ENCODE measurements at places on chromosomes 5 and 9. TPM values are rescaled to one million over a fixed set of nuclear protein-coding genes. Genes with fewer than 3 reads are reported as not detected.

ASTN2 gene
- 15.2 TPM for polyA plus RNA-seq

ZNF883 gene
- 2.0 TPM for polyA plus RNA-seq

CER1 gene
- polyA plus RNA-seq: not detected

LCN10 gene
- polyA plus RNA-seq: not detected

NIPAL4 gene
- not detected for polyA plus RNA-seq

IFNA2 gene
- not detected for polyA plus RNA-seq

LECT2 gene
- polyA plus RNA-seq: not detected
